ENCODE measurements at places on chromosomes 1 and 21.
A peak's percentile ranks its signal among the peaks of the same experiment; 100 is the strongest.

DNA sequence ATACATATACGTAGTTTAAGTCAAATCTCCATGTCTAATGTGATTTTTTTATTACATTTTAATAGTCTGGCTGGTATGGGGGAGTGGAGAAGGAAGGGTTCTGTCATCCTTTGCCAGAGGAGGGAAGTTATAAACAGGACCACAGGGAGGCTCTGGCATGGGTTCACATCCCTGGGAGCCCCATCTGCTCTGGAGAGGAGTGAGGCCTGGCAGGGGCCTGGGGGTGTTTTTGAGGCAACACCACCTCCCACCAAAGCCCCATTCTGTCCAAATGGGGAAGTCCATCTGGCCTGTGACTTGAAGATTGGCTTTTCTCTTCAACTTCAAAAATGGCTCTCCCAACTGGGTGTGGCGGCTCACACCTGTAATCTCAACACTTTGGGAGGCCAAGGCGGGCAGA, 15.8 kb downstream of the DISP3 start:
- DNase-seq = no peak

DNA sequence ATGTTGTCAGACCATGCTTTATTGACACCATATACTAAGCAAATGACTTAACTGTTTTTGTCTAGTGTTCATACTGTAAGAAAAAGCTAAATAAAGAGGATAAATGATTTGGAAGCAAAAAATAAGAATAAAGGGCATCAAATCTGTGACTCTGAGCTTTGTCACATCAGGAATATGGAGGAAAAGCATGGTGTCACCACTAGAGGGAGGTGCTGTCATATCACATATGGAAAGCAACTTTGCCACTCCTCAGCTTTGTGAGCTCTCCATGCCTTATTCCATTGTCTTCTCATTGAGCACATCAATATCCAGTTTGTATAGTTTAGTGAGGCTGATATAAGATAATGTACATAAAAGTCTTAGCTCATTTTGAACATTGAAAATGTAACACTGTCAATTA, 20.8 kb upstream of the GBP1 start:
- peak; percentile 22 for DNase-seq

DNA sequence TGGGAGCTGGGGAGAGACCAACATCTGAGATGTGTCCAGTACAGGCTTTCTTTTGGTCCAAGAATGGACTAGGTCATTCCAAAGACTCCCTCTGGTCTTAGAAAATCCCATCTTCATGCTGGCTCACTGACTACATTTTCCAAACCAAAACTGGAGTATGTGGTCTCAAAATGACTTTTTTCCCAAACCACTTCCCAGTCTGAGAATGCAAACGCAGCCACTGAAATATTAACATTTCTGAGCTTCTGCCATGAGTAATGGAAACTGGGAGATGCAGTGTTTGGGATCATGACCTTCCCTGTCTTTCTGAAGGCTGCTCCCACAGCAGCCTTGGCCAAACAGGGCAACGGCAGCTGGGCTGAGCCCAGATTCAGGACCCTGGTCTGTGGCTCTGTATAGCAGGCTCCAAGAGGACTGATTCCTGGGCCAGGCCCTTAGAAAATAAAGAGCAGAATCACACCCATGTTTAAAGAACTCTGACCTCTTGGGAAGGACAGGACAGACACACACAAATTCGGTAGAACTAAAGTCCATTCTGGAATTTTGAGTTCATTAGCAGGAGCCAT, 62.1 kb upstream of the CNTN2 start:
- no peak for DNase-seq

GRCh38 chr1:205371871-205372660, 15.3 kb upstream of the KLHDC8A start:
- DNase-seq = no peak

- DNase-seq = no peak
Measured at GRCh38 chr21:16873596-16873995, 639.2 kb upstream of the CXADR start.

DNA sequence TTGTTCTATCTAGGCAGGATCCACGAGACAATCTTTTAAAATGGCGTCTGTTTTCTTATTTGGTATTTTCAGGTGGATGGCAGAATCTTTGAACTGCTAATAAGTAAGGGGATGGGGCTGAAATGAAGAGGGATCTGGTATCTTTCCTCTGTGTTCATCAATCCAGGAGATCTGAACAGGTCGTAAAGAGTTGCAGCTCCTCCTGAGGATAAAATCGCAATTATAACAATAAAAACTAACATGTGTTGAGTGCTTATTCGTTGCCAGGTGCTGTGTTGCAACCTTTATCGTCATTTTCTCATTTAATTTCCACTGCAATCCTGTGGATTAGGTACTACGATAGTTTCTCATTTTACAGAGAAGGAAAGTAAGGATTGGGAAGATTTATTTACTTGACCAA, 134.6 kb upstream of the DPYD start:
- no peak for DNase-seq

DNA sequence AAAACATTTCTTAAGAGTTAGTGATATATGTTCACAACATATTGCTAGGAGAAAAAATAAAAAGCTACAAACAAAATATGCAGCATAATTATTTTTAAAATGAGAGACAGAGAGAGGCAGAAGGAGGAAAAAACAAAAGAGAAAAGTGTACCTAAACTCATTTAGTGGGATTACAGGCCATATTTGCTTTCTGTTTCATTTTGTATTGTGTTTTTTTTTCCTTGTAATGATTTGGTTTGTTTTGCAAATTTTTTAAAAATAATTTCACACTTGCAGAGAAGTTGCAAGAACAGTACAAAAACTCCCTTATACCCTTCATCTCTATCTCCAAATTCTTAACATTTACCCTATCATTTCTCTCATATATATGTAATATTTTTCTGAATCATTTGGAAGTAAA, 65.0 kb downstream of the LBR start:
- no peak for DNase-seq

DNA sequence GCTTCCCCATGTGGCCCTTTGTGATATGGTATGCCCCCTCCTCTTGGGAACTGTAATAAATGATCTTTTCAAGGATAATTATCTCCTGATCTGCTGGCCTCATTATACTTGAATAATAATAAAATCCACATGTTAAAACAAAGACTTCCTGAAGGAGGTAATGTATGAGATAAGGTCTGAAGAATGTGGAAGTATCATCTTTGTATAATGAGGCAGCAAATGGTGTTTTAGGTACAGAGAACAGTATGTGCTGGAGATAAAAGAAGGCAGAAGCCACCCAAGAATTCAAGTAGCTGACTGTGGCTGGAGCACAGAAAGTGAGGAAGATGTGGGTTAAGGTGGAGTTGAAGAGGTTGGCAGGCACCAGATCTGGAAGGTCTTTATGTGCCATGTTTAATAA, 12.8 kb upstream of the COG2 start:
- no peak for DNase-seq

DNA sequence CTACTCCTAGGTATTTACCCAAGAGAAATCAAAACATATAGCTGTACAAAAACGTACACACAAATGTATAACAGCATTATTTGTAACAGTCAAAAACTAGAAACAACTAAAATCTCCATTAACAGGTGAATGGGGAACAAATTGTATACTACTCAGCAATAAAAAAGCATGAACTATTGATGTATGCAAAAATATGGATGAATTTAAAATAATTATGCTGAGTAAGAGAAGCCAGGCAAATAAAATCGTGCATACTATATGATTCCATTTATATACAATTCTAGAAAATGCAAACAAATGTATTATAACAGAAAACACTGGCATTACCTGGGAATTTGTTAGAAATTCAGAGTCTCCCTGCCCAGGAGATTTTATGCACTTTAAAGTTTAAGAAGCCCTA, 150.1 kb downstream of the GDAP2 start:
- DNase-seq = no peak

- DNase-seq = no peak
Measured at GRCh38 chr1:172484252-172484651, 40.4 kb upstream of the PIGC start.

DNA sequence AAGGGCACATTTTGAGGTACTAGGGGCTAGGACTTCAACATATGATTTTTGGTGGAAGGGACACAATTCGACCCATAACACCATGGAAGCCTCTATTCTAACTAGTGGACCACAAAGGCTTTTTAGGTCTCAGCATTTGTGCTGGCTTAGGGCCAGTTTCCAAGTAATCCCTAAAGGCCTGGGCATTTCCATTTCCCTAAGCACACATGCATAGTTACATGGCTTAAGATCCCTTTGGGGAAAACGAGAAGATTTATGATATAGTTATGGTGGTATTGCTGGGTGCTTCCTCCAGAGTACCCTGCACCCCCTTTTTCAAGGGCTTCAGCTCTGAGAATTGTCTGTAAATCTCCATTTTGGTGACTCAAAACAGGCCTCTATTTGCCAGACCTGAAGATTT, 28.2 kb upstream of the TMEM54 start:
- no peak for DNase-seq

GRCh38 chr1:163188947-163189346, 13.8 kb downstream of the RGS5 start:
- DNase-seq = no peak

DNA sequence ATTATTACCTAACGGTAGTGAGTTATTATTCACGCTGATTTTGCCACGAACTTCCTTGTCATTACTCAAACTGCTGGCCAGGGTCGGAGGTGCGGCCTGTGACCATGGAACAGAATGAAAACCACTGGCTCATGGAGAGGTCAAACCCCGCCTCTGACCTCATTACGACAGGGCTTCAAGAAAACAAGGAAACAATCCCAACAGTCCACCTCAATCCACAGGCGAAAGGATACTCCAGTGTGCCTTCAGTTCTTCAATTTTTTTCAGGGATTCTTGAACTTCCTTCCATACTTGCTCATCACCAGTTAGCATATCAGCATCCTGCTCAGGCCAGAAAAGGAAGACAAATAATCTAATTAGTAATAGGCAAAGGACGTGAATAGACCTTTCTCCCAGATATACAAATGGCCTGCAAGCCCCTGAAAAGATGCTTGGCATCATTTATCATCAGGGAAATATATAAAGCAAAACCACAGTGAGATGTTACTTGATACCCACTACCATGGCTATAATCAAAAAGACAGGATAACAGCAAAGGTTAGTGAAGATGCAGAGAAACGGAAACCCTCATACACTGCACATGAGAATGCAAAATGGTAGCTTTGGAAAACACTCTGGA, 643.4 kb downstream of the SMYD3 start:
- no peak for DNase-seq

DNA sequence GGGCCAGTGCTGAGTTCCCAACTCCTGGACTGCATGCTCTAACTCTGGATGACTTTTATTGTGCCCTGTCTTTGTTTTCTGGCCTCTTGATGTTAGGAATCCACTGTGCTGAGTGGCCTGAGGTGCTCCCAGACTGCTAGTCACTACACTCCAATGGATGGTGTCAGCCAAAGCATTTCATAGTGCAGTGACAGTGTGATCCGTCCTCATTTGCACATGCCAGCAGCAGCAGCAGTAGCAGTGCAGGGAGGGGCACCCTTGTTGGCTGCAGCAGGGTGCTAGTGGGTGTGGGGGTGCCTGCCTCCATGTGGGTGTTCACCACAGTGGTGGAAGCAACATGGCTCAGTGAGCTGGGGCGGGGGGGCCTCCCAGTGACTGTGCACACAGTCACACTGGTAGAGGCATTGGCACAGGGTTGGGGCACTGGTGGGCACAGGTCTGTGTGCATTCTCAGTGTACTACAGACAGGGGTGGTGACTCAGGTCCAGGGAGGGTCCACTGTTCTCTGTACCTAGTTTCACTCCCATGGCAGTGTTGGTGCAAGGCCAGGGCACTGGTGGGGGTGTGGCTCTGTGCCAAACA, 214.0 kb downstream of the ZC3H11B start:
- no peak for DNase-seq

GRCh38 chr1:40857737-40858136, 4.4 kb downstream of the CITED4 start:
- no peak for DNase-seq

DNA sequence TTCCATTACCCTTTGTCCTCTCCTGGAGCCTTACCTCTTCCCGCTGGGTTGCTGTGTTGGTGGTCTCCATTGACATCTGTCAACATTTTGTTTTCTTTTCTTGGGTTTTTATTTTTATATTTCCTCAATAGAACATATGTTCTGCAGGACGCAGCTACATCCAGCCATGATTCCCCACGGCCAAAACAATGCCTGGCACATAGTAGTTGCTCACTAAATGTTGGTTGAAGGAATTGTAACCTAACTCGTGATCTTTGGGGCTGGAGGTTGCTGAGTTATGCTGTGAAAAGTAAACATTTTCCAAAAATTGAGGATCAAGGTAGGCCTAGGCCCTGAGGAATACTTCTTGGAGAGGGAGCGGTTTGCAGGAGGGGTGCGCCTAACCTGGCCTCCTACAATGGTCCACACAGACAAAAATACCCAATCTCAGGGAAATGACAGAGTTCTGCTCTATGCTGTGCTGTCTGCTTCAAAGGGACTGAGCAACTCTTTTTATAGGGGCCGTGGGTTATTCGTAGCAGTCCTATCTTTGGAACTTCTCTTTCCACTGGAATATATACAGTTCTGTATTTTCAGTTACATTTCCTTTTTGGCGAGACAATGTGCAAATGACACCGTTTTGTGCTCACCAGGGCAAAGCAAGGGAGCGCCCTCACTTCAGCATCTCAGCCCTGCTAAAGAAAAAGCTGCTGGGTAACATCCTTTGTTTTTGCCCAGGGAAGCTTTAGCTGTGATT, 1.4 kb downstream of the PDPN start:
- DNase-seq = no peak

DNA sequence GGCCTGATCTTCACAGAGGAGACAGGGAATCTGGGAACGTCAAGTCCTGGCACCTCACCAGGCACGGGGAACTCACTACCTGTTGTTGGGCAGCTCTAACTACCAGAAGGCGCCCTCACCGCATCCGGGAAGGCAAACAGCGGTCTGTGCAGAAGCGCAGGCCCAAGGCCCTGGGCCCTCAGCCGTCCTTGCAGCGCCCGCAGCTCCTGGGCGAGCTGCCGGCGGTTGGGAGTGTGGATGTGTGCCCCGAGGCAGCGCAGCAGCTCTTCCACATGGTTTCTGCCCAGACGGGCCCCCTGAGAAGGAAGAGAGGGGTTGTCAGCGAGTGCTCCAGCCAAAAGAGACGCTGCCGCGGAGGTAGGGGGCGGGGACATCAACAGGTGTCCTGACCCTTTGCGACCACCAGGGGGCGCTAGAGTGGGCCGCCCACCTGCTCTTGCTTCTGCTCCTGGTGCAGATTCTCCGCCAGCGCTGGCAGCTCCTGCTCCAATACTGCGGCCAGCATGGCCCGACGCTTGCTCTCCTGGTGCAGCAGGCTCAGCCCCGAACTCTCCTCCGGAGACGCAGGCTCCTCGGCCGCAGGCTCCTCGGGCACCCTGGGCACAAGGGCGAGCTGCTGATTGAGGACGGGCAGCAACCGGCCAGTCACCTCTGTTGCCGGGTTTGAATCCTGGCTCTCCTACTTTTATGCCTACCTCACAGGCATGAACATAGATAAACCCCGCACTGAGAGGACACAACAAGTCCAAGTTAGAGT, 9.3 kb downstream of the MAP3K6 start:
- DNase-seq = no peak

DNA sequence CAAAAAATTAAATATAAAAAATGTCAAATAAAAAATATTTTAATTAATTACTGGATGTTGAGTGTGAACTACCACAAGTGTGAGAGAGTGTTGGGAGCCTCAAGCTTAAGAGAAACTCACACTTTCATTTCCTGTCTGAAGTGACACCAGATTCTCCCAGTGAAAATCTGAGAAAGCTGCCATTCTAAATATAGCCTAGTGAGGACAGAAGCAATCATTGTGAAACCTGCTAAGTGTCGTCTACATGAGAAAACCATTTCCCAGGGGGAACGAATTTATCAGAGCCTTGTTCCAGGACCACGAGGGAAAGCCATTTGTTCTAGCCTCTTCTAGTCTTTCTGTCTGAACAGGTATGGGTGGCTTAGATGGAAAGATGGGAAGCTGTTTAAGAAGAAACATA, 329.3 kb upstream of the PRMT6 start:
- DNase-seq = no peak

GRCh38 chr1:218760601-218761570, 412.8 kb upstream of the LYPLAL1 start:
- no peak for DNase-seq
